ENCODE measurements at places on chromosomes 5 and 9. TPM values are rescaled to one million over a fixed set of nuclear protein-coding genes. Genes with fewer than 3 reads are reported as not detected.

C9orf50 gene
- not detected for total RNA-seq

PDE6A gene
- not detected for total RNA-seq

CDH9 gene
- total RNA-seq, result not detected

C1QTNF3 gene
- total RNA-seq, result 0.28 TPM

UAP1L1 gene
- 2.3 TPM for total RNA-seq

CCL19 gene
- not detected for total RNA-seq

ITGA1 gene
- total RNA-seq, result 95.2 TPM

RMI1 gene
- total RNA-seq, result 6.8 TPM

FCN2 gene
- total RNA-seq, result not detected

- DNase-seq, result no peak
Measured at GRCh38 chr5:55064523-55064922, 37.9 kb upstream of the GZMA start.

DNA sequence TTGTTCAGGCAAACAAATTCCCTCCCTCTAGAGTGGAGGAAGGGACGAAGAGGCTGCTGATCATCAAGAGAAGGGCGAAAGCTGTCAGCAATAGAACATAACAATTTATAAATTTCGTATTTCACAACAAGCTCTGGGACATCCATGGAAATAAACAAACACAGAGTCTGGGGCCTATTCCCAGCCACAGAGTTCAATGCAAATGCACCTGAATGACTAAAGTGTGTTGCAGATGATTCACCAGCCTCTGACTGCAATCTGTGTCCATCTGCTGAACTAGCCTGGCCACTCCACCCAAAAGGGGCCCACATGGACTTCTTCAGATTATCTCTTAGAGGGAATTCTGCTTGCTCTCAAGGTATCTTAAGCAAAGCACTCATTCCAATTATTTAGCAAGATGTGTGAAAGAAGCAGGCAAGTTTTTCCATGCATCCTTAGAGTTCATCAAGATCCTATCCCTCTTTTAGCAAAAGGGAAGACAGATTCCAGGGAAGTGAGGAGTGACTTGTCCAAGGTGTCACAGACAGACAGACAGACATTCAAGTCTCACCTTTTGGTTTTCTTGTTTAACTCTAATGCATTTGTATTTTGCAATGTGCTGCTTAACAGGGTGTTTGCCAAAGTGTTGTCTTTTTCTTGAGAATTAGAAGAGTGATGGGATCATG is 307.8 kb upstream of the PAPPA start:
- DNase-seq, result peak; percentile 92

- no peak for DNase-seq
Measured at GRCh38 chr5:149198148-149198547, 56.9 kb downstream of the ABLIM3 start.

DNA sequence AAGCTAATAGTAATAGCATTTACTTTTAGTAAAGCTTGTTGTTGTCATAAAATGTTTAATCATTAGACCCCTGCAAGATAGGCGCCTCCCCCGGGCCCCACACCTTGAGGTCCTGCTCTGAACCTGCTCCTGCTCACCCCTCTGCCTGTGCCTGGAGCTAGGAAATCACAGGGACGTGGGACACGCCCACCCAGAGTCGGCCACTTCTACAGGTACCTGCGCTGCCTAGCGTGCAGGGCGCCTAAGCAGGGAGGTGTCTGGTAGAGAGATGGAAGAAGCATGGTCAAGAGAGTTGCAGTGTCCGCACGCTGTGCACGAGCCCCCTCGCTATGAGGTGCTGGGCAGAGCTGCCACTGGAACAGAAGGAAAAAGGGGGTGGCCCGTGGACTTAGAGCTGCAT is 52.6 kb downstream of the HINT1 start:
- DNase-seq, result no peak

- DNase-seq, result no peak
Measured at GRCh38 chr5:7871653-7872052, 2.7 kb downstream of the MTRR start.

DNA sequence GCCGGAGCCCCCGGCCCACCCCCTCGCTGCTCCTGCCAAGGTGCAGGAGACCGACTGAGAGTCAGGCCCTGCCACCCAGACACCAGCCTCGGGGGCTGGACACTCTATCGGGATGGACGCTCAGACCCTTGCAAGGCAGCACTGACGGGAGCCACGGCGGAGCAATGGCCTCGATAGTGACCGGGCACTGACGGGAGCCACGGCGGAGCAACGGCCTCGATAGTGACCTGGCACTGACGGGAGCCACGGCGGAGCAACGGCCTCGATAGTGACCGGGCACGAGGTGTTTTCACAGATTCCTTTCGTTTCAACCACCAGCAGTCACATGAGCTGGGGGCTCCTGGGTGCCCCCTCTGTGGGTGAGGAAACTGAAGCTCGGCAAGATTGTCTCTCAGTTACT is 123.6 kb upstream of the PPP1R26 start:
- DNase-seq, result no peak

DNA sequence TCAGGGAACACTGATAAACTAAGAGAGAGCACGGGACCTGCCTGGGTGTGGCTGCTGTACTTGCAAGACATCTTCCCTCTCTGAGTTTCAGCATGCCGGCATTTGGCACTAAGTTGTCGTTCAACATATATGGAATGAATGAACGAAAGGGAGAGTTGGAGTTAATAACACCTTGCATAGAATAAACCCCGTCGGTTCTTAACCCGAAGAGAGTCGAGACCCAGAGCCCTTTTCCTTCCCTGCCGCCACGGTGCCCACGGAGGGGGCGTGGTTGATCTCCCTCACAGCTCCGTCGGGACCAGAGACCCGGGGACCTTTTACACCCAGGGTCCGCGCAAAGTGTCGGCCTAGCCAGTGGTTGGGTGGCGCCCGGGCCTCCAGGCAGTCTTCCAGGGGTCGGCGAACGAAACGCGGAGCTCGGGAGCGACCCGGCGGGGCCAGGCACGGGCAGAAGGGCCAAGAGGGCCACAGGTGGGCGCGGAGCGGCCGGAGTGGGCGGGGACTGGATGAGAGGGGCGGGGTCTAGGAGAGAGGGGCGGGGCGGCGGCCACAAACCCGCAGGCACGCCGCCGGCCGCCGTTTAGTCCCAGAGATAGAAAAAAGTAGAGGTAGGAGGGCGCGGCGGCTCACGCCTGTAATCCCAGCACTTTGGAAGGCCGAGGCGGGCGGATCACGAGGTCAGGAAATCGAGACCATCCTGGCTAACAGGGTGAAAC is 735 bp upstream of the RPL26L1 start:
- peak; percentile 41 for DNase-seq

GRCh38 chr9:113530022-113530635 is 66.6 kb downstream of the RGS3 start:
- DNase-seq, result no peak

GRCh38 chr5:84086511-84086910 is 298.2 kb downstream of the EDIL3 start:
- DNase-seq, result peak; percentile 48

DNA sequence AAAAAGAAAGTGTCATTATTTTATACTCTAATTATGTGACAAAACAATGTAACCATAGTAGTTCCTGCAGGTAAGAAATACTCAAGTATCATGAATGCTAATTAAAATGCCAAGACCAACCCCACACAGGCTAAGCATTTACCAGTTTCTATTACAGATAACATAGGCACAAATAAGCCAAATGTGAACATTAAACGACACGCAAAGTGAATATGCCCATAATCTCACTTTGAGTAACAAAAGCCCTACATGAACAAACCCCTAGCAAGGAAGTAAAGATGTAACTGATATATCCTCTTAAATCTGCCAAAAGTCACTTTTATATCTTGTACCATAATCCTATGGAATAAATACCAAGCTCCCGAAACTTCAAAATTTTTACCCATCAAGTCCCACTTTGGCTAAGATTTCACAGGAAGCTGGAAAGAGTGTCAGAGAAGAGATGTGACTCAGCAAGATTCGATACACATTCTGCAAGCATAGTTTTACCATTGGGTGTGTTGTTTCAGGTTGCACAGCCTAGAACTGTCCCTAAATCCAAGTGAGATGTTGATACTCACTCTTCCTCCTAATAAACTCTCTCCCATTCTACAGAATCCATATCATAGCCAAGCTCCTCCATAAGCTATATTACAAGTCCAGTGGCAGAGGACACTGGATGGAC is 28.8 kb downstream of the TRPM6 start:
- DNase-seq, result peak; percentile 2

GRCh38 chr5:157382996-157383800 is 76.8 kb upstream of the NIPAL4 start:
- peak; percentile 31 for DNase-seq

GRCh38 chr9:122579874-122580273 is 3.3 kb downstream of the OR1L8 start:
- no peak for DNase-seq

DNA sequence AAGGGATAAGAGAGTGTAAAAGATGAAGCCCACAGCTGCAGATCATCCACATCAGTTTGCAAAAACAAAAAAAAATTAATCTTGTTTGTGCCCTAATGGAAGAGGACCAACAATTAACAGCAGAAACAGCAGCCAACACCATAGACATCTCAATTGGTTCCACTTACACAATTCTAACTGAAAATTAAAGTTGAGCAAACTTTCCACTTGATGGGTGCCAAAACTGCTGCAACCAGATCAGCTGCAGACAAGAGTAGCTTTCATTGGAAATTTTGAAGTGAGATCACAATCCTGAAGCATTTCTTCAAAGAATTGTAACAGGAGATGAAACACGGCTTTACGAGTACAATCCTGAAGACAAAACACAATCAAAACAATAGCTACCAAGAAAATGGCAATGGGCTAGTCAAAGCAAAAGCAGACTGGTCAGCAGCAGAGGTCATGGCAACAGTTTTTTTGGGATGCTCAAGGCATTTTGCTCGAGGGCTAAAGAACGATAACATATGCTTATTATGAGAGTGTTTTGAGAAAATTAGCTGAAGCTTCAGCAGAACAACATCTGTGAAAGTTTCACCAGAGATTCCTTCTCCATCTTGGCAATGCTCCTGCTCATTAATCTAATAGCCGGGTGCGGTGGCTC is 4.1 kb upstream of the RBM27 start:
- DNase-seq, result no peak

GRCh38 chr5:45696206-45696836 is at the start of gene HCN1:
Gene HCN1 (minus strand): TSS chr5:45696380.
- peak; percentile 32 for DNase-seq

- peak; percentile 83 for DNase-seq
Measured at GRCh38 chr9:35829084-35829763, at the start of gene TMEM8B. Gene TMEM8B (plus strand): TSS chr9:35829228. CDS start chr9:35829448, 220 bp downstream.

GRCh38 chr5:142326480-142326938 is 1.7 kb upstream of the SPRY4 start:
- DNase-seq, result no peak
